ENCODE measurements at places on chromosomes 2 and 18.
A peak's percentile ranks its signal among the peaks of the same experiment; 100 is the strongest.

GRCh38 chr2:192369969-192370368 is 175.2 kb upstream of the TMEFF2 start:
- no peak for ATAC-seq

- no peak for ATAC-seq
Measured at GRCh38 chr18:9139400-9140039, 2.9 kb downstream of the ANKRD12 start.

DNA sequence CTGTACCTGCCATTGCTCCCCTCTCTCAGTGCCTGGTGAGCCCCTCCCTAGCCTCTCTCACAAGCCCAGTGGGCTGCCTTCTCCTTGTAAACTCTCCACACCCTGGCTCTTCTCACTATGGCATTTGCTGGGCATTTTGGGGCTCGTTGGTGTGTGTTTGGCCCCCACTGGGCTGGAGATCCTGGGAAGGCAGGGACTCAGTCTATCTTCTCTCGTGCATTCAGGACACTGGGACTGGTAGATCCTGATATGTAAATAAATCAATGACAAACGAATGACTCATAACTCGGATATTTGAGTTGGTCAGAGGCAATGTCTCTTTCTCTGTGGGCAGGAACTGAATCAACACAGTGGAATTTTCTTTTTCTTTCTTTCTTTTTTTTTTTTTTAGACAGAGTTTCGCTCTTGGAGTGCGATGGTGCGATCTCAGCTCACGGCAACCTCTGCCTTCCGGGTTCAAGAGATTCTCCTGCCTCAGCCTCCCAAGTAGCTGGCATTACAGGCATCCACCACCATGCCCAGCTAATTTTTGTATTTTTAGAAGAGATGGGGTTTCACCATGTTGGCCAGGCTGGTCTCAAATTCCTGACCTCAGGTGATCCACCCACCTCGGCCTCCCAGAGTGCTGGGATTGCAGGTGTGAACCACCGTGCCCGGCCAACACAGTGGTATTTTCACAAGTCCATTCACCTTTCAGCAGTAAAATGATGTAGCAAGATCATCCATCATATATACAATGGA is 144.6 kb upstream of the SPRED2 start:
- ATAC-seq = no peak

- no peak for ATAC-seq
Measured at GRCh38 chr18:28007841-28008240, 169.1 kb downstream of the CDH2 start.

GRCh38 chr18:52577795-52578194 is 237.8 kb downstream of the DCC start:
- no peak for ATAC-seq

DNA sequence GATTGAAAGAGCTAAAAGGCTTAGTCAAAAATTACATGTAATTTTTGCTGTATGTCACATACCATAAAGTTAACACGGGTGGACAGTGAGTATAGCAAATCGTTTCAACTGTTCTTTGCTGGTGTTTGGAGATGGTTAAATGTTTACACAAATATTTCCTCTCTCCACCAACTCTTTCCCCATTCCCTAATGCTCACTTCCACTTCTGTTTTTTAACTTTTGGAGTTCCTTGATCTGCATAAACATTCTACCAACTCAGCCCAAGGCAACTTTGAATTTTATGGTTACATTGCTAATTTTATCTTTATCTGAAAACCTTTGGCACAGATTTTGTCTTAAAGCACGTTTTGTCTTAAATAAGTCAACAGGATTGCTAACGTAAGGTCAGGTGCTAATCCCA is 1.9 kb upstream of the SPOPL start:
- no peak for ATAC-seq

DNA sequence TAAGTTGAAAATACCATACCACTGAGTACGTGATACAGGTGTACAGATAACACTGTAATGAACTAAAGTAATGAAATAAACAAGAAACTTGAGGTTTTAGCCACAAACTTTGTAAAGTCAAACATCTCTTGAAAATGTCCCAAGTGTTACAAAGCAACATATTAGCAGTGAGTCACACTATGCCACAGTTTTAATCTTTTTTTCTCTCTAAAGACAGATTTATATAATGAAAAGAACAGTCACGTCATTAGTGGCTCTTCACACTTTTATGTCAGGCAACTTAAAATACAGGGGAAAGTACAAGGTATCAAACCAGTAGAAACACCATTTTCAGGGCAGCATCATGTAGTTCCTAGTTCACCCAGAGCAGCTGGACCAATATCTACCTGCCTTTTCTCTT is 42.1 kb downstream of the RAPH1 start:
- no peak for ATAC-seq

GRCh38 chr18:10045296-10045891 is 131.6 kb downstream of the VAPA start:
- no peak for ATAC-seq

DNA sequence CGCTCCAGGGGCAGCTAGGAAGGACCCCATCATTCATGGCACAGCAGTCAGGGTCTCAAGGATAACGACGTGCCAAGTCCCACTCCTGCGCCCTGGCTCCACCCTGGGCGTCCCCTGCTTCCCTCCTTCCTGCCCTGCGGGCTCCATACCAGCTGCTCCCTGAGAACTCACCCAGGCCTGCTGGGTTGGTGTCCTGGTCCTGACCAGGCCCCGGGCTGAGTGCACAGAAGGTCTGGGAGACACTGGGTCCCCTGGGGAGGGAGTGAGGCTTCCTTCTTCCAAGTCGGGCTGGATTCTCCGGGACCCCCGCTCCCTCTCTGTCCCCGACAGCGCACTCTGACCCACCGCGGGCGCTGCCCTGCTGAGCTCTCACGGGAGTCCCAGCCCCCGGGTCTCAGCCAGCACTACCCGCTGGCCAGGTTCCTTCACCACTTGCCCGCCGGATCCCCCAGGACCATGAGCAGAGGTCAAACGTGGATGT is 160.2 kb downstream of the PXDN start:
- ATAC-seq = no peak

GRCh38 chr2:201793631-201794030 is 12.7 kb upstream of the CDK15 start:
- no peak for ATAC-seq

GRCh38 chr18:76232779-76233178 is 262.3 kb downstream of the ZNF516 start:
- no peak for ATAC-seq

- ATAC-seq = no peak
Measured at GRCh38 chr2:173204316-173204715, 128.7 kb downstream of the MAP3K20 start.

DNA sequence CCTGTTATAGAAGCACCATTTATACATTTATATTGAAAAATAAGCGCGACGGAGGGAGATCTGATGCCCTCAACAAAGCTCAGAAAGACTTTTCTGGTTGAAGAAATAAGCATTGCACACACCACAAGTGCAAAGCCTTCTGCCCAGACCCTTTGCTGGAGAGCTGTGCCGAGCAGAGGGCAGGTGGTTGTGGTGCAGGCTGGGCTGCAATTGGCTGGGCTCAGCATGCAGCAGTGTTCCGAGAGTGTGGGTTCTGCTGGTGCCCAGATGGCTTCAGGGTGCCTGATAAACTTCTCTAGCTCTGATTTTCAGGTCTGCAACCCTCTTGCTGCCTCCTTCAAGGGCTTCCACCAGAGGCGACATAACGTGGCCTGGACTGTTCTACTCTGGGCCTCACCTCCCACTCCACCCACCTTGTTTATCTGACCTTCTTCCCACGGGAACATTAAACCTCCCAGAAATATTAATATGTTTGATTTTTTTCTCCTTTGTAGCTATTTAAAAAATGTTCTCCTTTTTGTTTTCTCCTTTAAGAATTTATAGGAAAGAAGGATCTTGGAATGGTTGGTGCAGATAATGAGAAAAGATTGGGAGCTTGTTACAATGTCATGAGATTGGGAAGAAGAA is 113.6 kb upstream of the ITGA6 start:
- no peak for ATAC-seq

DNA sequence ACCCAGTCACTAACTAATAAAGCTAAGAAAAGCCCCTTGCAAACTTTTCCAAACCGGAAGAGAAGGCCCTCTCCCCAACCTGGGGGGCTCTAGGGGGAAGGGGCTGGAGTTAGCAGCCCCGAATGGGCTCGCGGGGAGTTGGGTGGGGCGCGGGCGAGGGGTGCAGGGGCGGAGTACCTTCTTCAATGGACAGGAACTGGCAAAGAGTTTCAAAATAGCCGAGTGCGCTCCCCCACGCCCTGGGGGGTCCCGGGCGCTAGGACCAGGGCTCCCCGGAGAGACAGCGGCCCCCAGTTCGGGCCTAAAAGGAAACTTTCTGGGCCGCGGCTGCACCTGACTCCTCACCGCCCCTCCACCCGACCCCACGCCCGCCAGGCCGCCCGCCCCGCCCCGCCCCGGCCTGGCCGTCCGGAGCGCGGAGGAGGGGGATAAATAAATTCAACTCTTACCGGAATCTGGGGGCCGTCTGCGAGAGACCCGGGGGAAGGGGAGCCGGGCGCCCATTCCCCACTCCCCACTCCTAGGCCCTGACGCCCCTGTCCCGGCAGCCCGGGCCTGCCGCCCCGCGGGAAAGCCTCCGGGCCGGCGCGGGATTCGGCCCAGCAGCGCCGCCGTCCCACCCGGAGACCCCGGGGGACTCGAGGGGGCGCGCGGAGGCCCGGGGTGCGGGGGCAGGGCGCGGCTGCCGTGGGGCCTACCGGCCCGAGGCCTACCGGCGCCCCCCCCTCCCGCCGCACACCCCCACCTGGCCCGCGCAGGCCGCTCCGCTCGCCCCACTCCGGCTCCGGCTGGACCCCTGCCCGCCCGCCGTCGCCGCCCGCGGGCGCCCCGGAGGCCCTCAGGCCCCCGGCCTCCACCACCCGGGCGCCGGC is 868 bp downstream of the INO80D start:
- ATAC-seq = peak; percentile 74

DNA sequence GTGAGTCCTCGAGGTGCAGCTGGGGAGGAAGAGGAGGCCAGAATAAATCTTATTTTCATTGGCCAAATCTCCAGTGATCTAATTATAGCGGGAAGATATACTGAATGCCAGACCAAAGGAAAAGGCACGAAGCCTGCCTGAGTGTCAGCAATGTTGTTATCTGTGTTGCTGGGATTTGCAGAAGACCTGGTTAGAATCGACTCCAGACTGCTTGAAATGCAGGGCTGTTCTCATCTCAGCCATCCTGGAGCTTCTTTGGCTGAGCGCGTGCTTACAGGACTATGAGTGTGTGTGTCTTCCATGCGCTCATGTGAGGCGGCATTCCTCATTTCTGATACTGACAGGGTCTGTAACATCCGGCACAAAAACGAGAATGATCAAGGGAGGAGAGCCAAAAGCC is 81.2 kb downstream of the TSN start:
- ATAC-seq = no peak

DNA sequence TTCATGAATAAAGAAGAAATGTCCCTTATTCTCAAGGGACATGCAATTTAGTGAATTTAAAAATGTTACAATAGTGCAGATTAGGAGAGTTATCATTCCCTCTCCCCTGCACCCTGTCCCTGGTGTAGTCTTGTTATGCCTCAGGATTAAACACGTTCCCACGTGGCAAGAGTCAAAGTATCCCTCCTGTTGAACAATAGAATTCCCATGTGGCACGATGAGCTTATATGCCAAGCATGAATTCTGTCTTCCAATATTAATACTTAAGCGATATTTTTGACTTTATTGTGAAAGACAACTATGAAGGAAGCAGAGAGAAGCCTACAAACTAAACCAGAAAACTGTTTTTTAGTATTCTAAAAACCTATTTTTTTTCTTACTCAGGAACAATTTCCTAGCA is 36.7 kb upstream of the SPAG16 start:
- no peak for ATAC-seq

DNA sequence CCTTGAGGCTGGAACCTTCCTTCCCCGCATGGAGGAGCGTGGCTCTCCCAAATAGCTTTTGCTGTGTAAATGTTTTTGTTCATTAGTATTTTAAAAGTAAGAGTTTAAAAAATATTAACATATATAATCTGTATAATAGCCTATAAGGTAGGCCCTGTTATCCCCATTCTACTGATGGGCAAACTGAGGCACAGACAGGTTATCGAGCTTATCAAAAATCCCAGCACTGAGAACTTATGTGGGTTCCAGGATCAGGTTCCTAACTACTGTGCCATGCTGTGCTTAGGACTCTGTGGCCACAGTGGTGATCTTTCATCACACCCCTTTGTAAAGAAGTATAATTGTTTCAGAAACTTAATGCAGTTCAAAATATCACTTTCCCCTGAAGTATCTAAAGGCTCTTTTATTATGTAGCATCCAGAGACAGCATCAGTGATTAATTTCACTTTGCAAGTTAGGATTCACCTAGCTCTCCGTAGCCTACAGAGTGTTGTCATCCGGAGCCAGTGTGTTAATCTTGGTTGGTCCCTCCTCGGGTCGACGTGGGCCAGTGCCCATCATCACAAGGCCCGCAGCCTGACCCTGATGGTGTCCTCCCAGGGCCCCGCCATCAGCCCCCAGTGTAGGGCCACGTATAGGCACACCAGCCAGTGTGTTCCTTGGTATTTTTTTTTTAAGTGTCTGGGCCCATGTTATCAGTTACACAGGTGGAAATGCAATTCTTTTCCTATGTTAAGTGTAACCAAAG is 28.7 kb downstream of the CABLES1 start:
- no peak for ATAC-seq

DNA sequence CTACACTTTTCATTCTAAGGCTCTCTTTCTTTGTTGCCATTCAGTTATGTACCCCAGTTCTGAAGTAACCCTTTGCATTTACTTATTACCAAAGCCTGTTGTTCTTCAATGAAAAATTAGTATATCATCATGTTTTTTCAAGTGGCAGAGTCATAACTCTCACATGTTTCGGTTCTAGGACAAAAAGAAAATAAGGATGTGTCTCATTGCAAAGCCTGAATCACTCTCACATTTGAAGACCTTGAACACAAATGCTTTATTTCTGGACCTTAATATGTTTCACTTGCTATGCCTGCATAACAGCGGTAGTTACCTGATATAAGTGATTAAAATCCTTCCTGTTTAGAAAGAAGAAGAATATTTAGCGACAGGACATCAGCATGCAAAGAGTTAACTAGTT is 49.1 kb downstream of the ZEB2 start:
- no peak for ATAC-seq

DNA sequence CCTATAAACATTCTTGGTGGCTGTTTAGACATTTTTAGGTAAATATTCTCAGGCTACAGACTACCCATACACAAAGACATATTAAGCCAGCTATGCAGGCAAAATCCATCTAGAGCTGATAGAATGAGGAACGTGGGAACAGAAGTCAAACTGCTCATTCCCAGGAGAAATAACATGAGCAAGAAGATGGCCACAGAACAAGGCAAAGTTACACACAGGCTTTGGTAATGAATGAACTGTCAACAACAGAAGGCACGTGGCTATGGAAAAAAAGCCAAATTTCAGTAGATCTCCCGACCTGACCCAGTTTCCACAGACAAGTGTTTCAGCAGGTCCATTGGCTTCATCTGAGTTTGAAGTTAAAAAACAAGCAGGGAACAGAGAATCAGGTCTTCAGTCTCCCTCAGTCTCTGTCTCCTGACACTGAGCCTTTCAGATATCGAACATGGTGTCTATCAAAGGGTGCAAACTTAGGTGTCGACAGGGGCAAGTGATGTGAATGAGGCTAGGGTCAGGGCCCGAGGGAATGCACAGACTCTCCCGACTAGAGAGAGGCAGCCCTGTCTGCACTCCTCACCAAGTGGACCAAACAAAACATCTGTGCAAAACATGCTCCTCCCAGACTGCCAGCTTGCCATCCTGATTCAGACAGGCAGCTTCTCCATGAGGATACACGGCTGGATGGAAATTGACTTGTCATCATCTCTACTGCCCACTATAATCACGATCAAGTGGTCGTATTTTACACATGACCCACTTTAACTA is 25.9 kb downstream of the SIGLEC15 start:
- ATAC-seq = no peak

GRCh38 chr2:73009177-73009839 is 62.2 kb downstream of the SFXN5 start:
- ATAC-seq = no peak
